ENCODE measurements at places on chromosomes 16 and 17.

- DNase-seq, result no peak
Measured at GRCh38 chr16:85980686-85981085, 81.7 kb downstream of the IRF8 start.

DNA sequence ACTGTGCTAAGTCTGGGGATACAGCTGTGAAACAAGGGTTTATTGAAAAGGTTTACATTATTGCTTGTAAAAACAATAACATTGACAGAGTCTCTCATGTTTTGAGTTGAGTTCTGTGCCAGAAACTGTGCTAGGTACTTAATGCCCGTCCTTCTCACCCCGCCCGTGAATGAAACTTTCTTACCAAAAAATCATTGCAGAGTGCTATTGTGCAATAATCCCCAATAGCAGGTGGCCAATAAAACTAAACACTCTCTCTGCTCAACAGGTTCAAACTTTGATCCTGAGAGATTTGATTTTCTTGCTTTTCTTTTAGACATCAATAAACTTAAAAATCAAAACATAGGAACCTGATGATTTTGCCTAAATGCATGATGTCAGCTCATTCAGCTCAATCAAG is 441.6 kb downstream of the HAPSTR1 start:
- no peak for DNase-seq

DNA sequence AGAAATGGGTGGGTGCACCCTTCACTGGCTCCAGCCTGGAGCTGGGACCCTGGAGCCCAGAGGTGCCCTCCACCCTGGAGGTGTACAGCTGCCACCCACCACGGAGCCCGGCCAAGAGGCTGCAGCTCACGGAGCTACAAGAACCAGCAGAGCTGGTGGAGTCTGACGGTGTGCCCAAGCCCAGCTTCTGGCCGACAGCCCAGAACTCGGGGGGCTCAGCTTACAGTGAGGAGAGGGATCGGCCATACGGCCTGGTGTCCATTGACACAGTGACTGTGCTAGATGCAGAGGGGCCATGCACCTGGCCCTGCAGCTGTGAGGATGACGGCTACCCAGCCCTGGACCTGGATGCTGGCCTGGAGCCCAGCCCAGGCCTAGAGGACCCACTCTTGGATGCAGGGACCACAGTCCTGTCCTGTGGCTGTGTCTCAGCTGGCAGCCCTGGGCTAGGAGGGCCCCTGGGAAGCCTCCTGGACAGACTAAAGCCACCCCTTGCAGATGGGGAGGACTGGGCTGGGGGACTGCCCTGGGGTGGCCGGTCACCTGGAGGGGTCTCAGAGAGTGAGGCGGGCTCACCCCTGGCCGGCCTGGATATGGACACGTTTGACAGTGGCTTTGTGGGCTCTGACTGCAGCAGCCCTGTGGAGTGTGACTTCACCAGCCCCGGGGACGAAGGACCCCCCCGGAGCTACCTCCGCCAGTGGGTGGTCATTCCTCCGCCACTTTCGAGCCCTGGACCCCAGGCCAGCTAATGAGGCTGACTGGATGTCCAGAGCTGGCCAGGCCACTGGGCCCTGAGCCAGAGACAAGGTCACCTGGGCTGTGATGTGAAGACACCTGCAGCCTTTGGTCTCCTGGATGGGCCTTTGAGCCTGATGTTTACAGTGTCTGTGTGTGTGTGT is 46.8 kb downstream of the IL21R start:
- no peak for DNase-seq

GRCh38 chr16:57999366-57999970 is 1.0 kb downstream of the ZNF319 start:
- DNase-seq, result no peak

- DNase-seq, result no peak
Measured at GRCh38 chr17:28926786-28927185, 23.9 kb upstream of the DHRS13 start.

DNA sequence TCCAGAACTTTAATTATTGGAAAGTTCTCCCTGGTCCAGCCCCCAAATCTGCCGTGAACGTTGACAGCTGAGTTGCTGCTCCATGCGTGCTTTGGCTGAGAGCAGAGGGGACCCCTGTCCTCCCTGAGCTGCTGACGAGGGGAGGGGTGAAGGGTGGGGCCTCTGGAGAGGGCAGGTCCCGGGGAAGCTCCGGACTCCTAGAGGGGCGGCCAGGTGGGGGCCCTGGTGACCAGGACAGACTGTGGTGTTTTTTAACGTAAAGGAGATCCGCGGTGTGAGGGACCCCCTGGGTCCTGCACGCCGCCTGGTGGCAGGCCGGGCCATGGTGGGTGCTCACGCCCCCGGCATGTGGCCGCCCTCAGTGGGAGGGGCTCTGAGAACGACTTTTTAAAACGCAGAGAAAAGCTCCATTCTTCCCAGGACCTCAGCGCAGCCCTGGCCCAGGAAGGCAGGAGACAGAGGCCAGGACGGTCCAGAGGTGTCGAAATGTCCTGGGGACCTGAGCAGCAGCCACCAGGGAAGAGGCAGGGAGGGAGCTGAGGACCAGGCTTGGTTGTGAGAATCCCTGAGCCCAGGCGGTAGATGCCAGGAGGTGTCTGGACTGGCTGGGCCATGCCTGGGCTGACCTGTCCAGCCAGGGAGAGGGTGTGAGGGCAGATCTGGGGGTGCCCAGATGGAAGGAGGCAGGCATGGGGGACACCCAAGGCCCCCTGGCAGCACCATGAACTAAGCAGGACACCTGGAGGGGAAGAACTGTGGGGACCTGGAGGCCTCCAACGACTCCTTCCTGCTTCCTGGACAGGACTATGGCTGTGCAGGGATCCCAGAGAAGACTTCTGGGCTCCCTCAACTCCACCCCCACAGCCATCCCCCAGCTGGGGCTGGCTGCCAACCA is at the start of gene MC1R:
MC1R (plus strand) TSS at position 410 of the 895 bp plus-strand sequence; CDS start at position 807, 397 bp downstream.
- DNase-seq, result no peak

GRCh38 chr17:50267074-50267841 is 7.0 kb upstream of the TMEM92 start:
- DNase-seq, result no peak

DNA sequence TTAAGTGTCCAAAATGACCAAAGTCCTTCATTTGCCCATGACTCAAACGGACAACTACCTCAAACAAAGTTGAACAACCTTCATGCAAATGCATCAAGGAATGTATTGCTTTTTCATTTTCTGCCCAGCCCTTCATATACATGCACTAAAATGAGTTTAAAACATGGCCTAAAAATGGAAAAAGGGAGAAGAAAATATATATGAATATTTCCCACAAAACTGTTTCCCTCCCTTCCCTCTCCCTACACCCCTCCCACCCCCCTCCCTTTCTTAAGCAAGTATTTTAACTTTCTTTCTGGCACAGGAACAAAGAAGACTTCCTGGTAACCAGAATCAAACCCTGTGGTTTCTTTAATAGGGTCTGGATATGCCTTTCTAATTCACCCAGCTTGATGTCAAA is 5.5 kb upstream of the FBXL20 start:
- DNase-seq, result no peak

GRCh38 chr17:7183433-7184090 is 4.4 kb upstream of the ASGR1 start:
- no peak for DNase-seq

GRCh38 chr16:565419-566330 is 1.1 kb upstream of the NHLRC4 start:
- no peak for DNase-seq

- no peak for DNase-seq
Measured at GRCh38 chr17:11212792-11213191, 28.2 kb upstream of the SHISA6 start.

DNA sequence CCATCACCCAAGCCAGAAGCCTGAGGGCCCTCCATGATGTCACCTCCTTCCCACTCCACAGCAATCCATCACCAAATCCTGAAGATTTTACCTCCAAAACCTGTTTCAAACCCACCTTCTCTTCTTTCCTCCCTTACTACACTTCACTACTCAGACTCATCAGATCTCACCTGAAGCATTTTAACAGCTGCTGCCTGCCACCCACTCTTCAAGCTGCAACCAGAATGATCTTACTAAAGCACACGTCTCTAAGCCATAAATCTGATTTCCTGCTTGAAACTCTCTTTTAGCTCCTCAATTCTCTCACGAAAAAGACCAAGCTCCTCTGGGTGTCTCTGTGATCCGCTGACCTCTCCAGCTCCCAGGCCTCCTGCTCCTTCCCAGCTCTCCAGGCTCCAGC is 46.5 kb downstream of the CDK5R1 start:
- no peak for DNase-seq

GRCh38 chr16:17265154-17265553 is 205.6 kb downstream of the XYLT1 start:
- DNase-seq, result no peak

GRCh38 chr17:17364338-17364667 is 61.1 kb downstream of the NT5M start:
- no peak for DNase-seq

DNA sequence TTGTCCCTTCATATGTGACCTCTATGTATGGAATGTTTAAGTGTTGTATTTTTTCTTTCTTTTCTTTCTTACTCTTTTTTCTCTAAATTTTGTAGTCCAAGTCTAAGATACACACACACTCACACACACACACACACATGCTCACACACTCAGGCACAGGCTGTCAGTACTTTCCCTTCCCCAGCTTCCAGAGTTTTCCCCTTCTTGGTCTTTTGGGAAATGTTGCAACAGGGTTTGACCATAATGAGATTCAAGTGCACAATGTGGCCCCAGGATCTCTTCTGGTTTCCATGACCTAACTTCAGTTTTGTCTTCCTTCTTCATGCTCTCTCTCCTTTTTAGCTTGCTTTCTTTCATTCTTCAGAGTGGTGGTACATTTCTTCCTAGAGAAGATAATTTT is 289.8 kb upstream of the FOXF1 start:
- DNase-seq, result no peak

DNA sequence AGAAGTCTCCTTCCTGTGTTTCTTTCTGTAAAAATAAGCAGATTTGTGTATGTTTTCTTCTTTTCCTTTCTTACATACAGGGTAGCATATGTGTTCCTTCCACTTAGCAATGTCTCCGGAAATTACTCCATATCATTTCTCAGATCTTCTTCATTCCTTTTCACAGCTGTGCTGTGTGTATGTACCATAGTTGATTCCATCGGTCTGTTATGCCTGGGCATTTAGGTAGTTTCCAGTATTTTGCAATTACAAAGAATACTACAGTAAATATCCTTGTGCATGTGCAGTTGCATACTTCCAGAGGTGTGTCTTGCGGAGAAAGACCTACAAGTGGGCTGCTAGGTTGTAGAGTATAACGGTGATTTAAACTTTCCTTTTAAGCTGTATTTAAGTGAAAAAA is 69.8 kb downstream of the CLEC16A start:
- DNase-seq, result no peak

DNA sequence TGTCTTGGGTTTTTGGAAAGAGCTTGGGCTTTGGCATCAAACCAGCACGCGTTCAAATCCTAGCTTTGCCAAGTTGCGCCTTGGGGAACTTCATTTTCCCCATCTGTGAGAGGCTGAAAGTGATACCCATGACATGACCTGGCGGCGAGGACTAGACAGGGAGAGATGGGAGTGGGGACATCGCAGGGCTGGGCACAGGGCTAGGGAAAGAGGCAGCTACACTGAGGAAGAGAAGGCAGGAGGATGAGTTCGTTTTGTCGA is 202.9 kb downstream of the IRF8 start:
- DNase-seq, result no peak

DNA sequence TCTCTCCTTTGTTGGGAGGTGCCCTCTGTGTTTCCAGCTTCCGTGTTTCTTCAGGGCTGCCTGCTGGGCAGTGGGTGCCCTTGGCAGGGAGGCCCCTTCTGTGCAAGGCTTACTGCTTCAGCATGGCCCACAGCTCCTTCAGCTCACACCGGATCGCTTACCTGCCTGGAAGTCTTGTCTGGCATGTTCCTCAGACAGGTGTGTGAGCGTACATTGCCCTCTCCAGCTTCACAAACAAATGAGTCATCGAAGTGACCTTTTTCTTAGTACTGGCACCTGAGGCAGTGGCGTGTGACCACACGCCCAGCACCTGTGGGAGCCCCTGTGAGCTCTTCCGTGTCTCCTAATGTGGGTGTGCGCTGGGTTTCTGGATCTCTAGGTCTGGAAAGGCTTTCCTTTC is 3.5 kb downstream of the RAB40C start:
- DNase-seq, result no peak

- DNase-seq, result no peak
Measured at GRCh38 chr17:48173191-48173984, 65.8 kb downstream of the SNX11 start.

DNA sequence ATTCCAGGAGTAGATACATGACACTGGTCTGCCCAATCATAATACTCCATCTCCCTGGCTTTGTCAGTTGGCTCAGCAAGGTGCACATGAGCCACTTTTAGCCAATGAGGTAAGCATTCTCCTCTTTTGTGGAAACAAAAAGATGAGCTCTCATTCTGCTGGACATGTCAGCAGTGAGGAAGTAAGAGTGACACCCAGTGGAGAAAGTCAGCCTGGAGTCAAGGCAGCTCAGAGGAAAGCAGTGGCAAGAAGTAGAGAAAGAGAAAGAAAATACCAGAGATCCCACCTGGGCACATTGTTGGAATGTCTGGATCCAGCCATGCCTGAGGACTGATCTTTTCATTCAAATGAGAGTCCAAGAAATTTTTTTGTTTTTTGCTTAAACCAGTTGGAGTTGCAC is 496.9 kb upstream of the C16orf82 start:
- no peak for DNase-seq

DNA sequence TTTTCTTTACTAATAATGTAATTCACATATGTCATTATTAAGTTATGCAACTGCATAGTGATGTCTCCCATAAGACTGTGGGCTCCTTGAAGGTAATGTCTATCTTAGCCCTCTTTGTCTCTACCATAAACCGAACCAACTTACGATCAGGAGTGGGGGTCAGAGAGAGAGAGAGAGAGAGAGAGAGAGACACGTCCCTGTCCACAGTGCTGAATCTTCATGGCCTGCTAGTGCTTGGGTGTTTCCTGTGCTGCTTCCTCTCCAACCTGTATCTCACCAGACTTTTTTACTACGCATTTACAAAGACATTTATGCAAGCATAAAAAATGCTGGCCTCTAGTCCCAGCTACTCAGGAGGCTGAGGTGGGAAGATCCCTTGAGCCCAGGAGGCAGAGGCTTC is 52.2 kb upstream of the HAPSTR1 start:
- DNase-seq, result no peak

- DNase-seq, result no peak
Measured at GRCh38 chr16:30416047-30416603, 8.7 kb downstream of the ZNF771 start.

DNA sequence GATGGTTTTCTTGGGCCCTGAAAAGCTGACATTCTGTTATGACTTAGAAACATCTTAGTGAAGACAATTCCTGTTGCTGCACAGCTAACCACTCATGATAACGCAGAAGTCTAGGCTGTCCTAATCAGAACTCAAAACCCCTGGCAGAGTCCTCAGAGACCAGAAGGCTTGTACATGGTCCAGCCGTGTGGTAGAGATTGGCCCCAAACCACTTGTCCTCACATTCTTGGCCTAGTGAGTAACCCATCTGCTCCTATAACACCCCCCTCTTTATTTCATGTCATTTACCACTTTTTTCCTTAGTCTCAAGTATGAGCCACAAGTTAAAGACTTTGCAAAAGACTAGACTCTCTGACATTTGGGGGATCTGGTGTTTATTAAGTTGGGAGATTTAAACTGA is 116.5 kb upstream of the ADAMTS18 start:
- DNase-seq, result no peak

Measured in stimulated activated CD4-positive, alpha-beta T cell treated with anti-CD3 and anti-CD28 coated beads, Interleukin-1b, Interleukin-23, amount 100 ng/mL, for 1 hour (primary cell).